NCI-H460 (cell line): ENCODE measurements at places on chromosomes 1 and 21. TPM values are rescaled to one million over a fixed set of nuclear protein-coding genes. Genes with fewer than 3 reads are reported as not detected.

GRCh38 chr21:46455575-46456385, 2.9 kb upstream of the DIP2A start:
- no peak for DNase-seq

GRCh38 chr1:100354971-100355394, 2.7 kb downstream of the CDC14A start:
- no peak for DNase-seq

GRCh38 chr1:153348511-153349362, at the start of gene PGLYRP4:
PGLYRP4 (minus strand) TSS chr1:153348841; CDS start chr1:153347932, 909 bp downstream.
- no peak for DNase-seq

- no peak for DNase-seq
Observed at GRCh38 chr1:172086137-172086536, 244.8 kb downstream of the DNM3 start.

Gene ELAPOR1
- total RNA-seq = 0.12 and 0.23 TPM in 2 replicates
